RPMI8226 (cell line): ENCODE measurements at places on chromosomes 13 and 19.
A peak's percentile ranks its signal among the peaks of the same experiment; 100 is the strongest.

GRCh38 chr13:89502286-89502685 lies 1831.1 kb downstream of the SLITRK5 start:
- DNase-seq, result no peak

GRCh38 chr19:50002386-50002960 lies 22.7 kb downstream of the VRK3 start:
- no peak for DNase-seq

- peak; percentile 100 for DNase-seq
Observed at GRCh38 chr19:7903244-7904073, at the start of gene MAP2K7. MAP2K7 (plus strand) TSS chr19:7903877; CDS start chr19:7903945, 68 bp downstream.

- no peak for DNase-seq
Observed at GRCh38 chr19:42324655-42325307, 654 bp upstream of the MEGF8 start.

- DNase-seq, result no peak
Observed at GRCh38 chr13:40517486-40518480, 148.7 kb downstream of the FOXO1 start.

- no peak for DNase-seq
Observed at GRCh38 chr19:44111910-44112463, 1.2 kb upstream of the ZNF225 start.

- peak; percentile 59 for DNase-seq
Observed at GRCh38 chr19:35882114-35882832, 13.9 kb downstream of the APLP1 start.

GRCh38 chr13:96041326-96042110 lies 11.7 kb downstream of the UGGT2 start:
- no peak for DNase-seq

DNA sequence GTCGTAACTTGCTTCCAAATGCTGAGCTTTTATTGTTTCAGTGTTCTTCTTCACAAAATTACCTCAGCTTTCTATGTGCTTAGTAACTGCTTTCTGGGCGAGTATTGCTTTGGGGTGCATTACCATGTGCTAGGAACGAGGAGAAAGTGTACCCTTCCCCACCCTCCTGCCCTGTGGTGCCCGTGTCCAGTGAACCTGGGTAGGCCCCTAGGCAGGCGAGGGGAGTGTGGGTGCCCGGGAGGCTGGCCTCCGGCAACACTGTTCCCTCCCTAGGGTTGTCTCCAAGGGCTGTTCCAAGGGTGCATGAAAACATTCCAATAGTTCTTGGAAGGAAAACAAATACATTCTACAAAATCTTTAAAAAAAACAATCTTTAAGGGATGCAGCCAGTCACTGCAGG lies 216.5 kb upstream of the SOX1 start:
- no peak for DNase-seq

- peak; percentile 9 for DNase-seq
Observed at GRCh38 chr13:23707674-23708073, 137.5 kb downstream of the TNFRSF19 start.

GRCh38 chr13:43720780-43721397 lies 65.9 kb downstream of the ENOX1 start:
- DNase-seq, result no peak

GRCh38 chr19:34269968-34270621 lies 15.7 kb downstream of the GARRE1 start:
- peak; percentile 47 for DNase-seq

- DNase-seq, result no peak
Observed at GRCh38 chr13:112194167-112194530, 127.2 kb downstream of the SOX1 start.

DNA sequence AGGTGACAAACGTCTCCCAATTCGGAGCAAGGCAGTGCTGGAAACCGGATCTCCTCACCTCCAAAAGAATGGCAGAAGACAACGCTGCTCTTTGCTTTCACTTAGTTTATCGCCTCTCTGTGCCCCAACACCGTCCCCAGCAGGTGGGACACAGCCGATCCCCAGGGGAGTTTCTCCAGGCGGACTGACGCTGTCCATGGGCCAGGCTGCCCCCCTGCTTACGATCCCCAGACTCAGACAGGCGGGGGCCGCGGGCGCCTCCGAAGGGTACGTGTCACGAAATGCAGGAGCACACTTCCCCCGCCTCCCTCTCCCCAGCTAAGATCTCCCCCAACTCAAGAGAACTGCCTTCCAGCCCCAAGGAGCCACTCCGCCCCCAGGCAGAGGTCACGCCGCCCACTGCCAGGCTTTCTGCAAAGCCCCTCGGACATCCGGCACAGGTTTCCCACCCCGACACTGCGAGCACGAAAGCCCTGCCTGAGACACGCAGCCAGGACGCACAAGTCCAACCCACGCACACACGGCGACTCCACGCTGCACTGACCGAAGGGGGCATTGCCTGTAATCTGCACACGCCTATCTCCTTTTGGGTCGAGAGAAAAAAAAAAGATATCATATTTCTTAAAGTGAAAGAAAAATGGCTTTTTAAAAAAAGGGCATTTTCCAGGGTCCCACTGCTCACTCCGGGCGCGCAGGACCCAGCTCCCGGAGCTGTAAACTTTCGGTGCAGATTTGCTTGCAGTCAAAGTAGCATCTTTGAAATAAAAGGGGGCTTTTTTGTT lies 2.0 kb downstream of the SPRY2 start:
- DNase-seq, result no peak

GRCh38 chr19:46975925-46976782 lies 43.5 kb upstream of the NPAS1 start:
- DNase-seq, result no peak

DNA sequence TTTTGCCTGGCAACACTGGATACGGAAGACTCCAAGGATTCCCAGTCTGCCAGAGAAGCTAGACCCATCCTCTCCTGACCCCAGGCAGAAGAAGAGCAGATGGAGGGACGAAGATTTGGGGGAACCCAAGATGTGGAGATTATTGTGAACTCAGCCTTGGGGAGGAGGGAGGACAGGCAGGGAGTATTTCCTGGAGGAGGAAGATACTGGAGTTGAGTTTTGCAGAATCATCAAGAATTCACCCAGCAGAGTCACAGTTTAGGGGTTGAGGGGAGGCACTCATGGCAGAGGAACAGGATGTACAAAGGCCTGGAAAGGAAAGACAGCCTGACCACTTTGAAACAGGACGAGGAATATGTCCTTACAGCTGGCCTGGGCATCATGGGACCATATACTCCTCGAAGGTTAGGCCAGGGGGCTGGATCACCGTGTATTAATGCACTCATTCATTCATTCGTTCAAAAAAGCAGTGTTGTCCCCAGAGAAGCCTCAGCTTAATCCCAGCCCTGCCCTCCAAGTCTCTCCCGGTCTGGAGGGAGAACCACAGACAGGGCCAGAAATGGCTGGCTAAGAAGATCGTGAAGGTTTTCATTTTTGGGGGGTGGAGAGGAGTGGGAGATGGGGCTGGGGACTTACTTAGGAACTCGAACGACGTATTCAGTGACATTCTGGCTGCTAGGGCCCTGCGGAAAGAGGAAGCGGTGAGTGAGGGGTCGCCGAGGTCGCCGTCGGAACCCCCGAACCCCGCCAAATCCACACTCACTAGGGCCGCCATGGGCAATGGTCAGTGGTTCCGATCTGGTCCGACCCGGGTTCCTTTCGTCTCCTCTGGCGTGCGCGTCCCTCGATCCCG lies 517 bp downstream of the GTF2F1 start:
- no peak for DNase-seq

GRCh38 chr19:44581288-44581687 lies 32.1 kb upstream of the IGSF23 start:
- no peak for DNase-seq

DNA sequence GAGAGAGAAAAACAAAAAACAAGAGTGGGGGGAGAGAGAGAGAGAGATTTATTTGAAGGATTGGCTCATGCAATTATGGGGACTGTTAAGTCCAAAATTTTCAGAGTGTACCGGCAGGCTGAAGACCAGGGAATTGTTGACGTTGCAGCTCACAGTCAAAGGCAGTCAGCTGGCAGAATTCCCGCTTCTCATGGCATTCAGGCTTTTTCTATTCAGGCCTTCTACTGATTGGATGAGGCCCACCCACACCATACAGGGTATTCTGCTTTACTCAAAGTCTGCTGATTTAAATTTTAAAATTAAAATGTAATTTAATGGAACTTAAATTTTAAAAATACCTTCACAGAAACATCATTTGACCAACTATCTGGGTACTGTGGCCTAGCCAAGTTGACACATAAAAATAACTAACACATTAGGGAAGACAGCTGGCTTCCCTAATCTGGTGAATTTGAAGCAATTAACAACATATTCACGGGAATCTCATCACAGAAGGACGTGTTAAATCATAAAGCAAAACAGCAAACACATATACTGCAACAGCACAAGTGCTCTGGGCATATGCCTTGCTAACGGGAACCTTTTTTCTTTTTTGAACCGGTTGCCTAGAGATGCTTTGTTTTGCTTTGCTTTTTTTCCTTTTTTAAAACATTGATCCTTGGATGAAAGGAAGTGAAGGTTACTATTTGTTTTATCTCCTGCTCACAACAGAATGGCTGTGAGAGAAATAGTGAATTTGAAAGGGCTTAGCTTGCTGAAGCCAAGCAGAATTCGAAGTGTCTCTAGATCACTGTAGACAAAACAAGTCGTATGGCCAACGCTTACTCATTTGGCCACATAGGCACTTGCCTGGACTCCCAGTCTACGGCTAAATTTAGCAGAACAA lies 505.1 kb downstream of the IRS2 start:
- no peak for DNase-seq

- no peak for DNase-seq
Observed at GRCh38 chr19:16566161-16566560, 6.1 kb downstream of the SLC35E1 start.

DNA sequence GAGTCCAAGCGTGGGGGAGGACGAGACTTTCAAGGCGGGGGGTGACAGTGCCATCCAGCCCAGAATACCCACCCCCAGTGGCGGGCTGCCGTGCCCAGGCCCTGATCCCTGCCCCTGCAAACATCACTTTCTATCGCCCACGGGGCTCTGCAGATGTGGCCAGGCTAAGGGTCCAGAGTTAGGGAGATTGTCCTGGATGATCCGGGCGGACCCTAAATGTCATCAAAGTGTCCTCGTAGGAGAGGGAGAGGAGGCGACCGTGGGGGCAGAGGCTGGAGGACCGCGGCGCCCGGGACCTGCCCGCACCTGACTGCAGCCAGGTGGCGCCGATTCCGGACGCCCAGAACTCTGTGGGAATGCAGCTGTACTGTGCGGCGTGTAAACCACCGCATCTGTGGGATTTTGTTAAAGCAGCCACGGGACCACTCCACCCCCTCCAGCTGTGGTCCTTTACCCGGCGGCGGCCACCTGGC lies 32.4 kb downstream of the GJA3 start:
- no peak for DNase-seq
